ENCODE measurements at places on chromosomes 2 and 18.
A peak's percentile ranks its signal among the peaks of the same experiment; 100 is the strongest.

GRCh38 chr2:88671786-88672427, 19.6 kb upstream of the RPIA start:
- no peak for DNase-seq

DNA sequence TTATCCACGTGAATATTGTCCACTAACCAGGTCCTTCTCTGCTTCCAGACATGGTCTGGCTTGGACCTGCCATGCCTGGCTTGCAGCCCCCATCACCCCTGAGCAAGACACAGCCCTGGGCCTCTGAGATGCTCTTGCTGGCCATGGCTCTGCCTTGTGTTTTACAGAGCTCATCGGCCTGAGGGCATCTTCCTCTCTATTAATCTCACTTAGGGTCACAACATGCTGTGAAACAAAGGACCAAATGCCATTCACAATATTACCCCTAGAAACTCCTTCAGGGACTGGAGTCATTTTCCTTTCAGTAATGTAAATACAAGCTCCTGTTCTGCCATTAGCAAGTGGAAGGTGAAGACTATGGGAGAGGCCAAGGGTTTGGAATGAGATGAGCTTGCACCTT, 6.8 kb upstream of the TPO start:
- no peak for DNase-seq

- DNase-seq: no peak
Observed at GRCh38 chr2:239125726-239126675, 274.8 kb downstream of the HDAC4 start.

DNA sequence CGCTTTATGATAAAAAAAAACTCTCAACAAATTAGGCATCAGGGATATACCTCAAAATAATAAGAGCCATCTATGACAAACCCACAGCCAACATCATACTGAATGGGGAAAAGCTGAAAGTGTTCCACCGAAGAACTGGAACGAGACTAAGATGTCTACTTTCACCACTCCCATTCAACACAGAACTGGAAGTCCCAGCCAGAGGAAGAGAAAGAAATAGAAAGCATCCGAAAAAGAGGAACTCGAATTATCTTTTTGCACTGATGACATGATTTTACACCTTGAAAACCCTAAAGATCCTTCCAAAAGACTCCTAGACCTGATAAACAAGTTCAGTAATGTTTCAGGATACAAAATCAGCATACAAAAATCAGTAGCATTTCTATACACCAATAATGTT, 121.6 kb downstream of the ZRANB3 start:
- no peak for DNase-seq

GRCh38 chr2:23484275-23484674, 99.3 kb downstream of the KLHL29 start:
- no peak for DNase-seq

GRCh38 chr2:167544602-167545001, 656.3 kb downstream of the XIRP2 start:
- DNase-seq: no peak

GRCh38 chr2:180156651-180157050, 149.6 kb upstream of the CWC22 start:
- no peak for DNase-seq

DNA sequence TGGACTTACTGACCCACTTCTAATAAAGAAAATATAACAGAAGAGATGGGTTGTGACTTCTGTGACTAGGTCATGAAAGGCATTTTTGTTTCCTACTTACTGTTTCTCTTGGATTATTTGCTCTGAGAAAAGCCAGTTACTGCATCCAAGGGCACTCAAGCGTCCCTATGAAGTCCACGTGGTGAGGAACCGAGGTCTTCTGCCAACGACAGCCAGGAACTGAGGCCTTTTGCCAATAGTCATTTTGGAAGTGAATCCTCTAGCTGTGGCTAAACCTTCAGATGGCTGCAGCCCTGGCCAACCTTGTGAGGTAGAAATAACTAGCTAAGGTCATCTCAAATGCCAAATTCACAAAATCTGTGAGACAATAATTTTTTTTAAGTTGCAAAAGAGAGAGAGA, 449.8 kb upstream of the RGPD4 start:
- no peak for DNase-seq

DNA sequence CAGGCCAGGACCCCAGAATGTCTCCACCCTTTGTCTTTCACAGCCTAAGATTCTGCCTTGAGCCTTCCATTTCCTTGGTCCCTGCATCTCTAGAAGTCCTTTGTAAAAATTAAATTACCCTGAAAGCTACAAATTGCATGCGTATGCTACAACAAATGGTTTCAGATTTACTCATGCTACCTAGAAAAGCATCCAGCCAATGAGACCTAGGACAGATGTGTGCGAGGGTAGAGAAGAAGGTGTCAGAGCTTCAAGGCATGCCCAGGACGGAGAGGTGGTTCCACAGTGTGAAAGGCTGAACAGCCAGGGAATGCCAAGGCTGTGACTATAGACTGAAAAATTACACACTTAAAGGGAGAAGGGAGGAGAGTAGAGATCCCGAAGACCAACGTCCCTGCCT, 40.2 kb downstream of the CCBE1 start:
- DNase-seq: no peak

DNA sequence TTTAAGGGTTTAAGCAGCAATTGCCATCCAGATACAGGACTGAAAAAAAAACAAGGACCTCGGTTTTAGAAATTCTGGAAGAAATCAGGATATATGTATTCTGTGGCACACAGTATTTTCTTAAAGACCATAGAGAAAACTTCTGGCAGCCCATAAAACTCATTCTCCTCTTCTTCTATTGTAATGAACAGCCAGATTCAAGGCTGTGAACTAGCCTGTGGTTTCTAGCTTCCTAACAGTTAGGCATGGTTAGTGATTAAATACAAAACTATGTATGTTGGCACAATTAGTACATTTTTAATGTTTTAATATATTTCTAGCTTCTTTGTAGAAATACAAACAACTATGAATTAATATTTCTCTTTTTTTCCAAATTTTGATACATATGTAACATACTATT, 555.7 kb downstream of the DSC3 start:
- no peak for DNase-seq

GRCh38 chr18:11821643-11822237, 29.5 kb upstream of the CHMP1B start:
- DNase-seq: no peak

- DNase-seq: no peak
Observed at GRCh38 chr2:113116100-113116958, 11.1 kb upstream of the IL1RN start.

DNA sequence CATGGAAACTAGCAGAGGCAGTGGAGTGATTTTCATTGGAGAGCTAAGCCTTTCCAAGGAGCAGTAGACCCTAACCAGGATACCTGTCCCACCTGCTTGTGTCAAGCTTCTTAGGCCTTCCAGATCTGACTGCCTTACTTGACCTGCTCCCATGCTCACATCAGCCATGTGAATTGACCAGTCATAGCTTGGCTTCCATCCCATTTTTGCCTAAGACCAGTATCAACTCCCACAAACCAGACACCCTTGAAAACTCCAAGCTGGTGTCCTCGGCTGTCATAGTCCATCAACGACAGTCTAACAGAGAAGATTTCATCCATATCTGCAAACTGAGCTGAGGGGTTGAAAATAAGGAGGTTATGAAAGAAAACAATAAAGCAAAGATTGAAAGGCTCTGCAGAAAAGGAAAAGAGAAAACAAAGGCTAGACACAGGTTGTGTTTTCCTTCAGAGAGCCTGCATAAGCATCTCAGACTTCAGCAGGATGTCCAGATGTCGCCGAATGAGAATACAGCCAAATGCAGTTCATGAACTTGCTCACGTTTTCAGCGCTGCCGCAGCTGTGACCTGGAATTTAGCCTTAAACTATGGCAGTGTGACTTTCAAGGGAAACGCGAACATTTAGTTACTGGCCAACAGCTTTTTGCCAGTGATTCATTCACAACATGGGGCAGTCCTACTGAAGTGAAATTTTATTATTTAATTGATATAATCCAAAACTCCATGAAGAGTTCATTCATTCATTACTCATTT, 868.1 kb upstream of the ID2 start:
- no peak for DNase-seq

DNA sequence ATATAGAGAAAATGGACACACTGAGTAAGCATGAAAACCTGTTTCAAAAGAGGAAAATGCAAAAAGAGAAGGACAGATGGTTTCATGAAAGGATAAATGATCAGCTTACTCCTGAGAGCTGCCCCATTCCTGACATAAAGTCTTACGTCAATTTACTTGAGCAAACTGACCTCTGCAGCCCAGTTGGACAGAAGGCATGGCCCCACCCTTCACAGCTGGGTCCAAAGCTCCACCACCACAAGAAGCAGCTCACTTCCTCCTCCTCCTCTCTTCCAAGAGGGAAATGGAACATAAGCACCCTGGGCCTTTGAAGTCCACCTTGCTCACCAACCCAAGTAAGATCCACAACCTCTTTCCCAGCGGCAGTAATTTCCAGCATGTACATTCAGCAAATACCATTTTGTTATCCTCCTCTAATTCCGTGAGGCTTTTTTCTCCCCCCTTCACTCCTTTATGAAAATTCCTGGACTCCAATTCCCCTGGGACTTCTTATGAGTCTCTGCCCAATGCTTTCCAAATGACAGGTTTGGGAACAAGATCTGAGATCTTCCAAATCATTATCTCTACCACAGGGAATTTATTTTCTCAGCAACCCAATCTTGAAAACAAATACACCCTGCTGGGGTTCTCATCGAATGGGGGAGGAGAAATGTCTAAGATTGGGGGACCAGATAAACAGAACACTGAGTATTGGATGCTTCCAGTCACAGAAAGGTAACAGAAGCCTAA, 10.1 kb downstream of the COL4A4 start:
- DNase-seq: no peak

DNA sequence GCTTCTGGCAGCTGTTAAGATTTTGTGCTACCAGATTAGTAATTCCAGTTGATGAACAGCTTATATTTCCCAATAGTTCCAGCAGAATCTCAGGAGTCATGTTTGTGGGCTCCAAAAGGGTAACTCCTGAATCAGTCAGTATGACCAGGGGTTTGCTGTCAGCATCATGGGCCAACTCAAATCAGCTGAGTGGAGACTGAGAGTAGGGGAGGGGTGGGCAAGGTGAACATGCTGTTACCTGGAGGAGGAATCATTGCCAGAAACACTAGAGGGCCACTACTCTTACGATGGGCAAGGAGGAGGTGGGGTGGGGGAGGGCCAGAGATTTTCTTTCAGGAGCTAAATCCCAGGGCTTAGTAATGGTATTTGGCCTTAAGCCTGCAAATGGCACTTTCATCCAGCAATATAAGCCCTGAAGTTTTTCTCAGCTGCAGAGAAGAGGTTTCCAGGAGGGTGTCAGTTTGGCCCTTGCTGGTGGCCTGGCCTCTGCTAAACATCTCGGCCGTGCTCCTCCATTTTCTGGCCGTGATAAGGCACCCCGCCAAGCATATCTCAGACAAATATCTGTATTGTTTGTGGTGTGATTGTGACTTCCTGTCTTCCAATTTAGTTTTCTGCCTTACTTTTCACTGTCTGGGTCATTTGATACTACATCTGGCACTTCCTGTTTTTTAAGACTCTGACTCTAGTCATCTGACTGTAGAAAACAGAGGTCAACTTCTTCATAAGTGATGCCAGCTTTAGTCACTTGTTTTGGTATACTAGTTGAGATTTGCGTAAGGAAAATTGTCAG, 120.5 kb upstream of the CXCR4 start:
- peak; percentile 66 for DNase-seq

- no peak for DNase-seq
Observed at GRCh38 chr2:142954493-142954892, 77.0 kb downstream of the KYNU start.

GRCh38 chr2:627926-628560, 49.2 kb downstream of the TMEM18 start:
- DNase-seq: no peak

GRCh38 chr2:71614976-71615766, 161.8 kb downstream of the DYSF start:
- DNase-seq: no peak

DNA sequence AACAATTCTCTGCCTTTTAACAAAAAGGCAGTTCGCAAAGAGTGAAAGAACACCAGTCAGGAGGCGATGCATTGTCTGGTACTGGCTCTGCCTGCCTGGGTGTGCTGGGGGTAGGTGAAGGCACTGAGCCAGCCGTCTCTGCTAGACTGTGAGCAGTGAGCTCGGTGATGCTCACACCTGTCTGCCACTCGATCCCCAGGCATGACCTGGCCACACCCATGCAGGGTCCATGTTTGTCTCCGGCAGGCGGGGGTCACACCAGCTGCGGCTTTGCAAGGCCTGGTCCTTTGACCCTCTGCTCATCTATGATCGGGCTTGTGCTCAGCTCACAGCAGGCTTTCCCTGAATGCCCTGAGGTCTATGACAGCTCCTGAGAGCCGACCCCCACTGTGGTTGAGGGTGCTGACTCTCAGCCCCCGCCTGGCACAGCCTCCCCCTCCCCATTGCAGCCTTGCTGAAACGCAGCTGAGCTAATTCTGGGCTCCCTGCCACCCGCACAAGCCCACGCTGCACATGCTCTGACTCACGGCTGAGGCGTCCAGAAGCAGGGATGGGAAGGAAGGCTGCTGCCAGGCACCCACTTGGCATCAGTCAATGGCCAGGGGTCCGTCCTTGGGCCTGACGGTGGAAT, 23.7 kb downstream of the CRACDL start:
- DNase-seq: no peak

Measured in CD8-positive, alpha-beta T cell (primary cell).